ENCODE measurements at places on chromosomes 4 and X.

DNA sequence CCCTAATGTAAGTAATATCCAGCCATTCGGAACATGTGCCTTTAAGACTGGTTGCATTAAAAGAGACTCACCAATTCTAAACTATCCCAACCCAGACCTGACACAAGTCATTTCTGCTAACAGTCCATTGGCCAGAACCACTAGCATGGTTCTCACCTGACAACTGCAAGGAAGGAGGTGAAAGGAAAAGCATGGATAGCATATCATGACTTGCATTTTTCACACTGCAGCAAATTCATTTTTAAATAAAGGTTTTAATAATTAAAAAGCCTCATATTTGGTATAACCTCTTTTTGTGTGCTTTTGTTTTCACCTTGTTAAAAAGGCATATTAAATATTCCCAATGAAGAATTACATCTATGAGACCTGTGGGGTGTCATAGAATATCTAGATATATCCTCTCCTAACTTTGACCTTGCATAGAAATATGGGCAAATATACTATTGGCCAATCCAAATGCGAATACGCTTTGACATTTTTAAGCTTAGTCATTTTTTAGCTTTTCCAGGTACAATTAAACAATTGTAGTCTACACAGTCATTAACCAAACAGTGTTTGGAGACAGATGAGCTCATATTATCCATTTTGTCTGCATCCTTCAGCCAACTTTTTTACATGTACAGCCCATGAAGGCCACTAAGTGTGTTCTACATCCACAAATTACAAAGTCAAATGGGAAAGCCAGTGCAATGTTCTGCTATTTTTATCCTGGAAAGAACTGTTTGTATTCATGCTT lies 295.3 kb downstream of the PDGFC start:
- DNase-seq, result no peak

DNA sequence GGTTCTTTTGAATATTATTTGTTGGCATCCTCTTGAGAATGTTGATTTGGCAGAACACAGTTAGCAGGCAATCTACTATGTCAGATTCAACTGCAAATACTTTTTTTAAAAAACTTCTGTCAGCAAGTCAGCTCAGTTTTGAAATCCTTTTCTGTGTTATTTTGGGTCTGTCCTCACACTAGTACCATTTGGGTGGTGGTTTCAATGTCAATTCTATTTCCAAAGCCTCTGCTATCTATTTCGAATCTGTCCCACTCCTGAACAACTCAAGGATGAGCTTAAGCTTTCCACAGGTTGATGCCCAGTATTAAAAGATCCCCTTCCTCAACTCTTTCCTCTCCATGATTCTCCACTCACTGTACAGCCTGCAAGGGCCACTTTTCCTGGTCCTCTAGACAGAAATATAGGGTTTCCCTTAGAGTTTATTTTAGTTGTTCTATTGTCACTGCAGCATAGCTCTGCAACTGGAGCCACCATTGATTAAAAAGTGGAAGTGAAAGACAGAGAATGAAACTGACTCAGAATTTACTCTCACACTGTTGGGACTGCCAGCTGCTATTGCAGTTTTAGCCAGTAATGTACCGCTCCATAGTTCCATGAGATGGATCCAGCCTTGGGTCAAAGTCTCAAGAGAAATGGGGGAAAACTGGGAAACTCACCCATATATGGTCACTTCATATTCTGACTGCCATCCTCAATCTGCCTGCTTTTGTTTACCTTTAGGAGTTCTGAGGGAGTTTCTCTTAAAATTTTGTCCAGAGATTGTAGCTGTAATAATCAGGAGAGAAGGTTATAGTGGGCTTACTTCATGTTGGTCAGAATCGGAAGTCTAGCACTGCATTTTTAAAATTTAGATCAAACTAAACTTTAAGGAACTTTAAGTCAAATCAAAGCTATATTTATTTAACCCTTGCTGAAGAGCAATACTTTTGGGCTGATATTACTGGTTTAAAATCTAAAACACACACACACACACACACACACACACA lies 14.6 kb downstream of the HDX start:
- DNase-seq, result no peak

DNA sequence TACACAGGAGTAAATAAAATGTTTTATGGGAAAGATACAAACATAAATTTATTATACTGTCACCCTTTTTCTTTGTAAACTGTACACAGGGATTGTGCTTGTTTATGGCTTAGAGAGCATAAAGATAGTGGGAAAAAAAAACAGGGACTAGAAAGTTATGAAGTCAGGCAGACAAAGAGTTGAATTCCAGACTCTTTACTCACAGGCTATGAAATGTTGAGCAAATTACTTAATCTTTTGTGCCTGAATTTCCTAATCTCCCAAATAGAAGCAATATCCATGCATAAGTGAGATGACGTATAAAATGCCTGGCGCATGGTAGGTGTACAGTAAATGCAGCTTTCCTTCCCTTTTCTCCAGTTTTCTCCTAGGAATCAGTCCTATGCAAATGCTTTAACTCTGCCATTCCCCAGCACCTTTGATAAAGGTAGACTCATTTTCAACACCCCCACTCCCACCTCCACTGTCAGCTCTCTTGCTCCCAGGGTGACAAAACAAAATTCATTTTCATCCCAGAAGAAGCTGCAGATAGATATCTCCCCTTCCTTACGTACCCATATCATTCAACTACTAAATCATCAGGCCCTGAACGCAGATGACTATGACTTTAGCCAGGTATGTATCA lies 44.5 kb upstream of the BTC start:
- no peak for DNase-seq

GRCh38 chrX:7163146-7163677 lies 15.3 kb upstream of the PUDP start:
- no peak for DNase-seq

GRCh38 chr4:185868983-185869382 lies 57.0 kb upstream of the SORBS2 start:
- DNase-seq, result no peak

DNA sequence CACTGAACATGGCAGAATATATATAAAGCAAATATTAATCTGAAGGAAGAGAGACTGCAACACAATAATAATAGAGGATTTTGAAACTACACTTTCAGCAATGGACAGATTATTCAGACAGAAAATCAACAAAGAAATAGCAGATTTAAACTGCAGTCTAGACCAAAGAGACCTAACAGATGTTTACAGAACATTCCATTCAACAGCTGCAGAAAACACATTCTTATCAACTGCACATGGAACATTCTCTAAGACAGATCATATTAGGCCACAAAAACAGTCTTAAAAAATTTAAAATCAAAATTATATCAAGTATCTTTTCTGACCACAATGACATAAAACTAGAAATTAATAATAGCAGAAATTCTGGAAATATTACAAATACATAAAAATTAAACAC lies 27.1 kb downstream of the CENPE start:
- no peak for DNase-seq

GRCh38 chr4:40769266-40769665 lies 19.5 kb downstream of the NSUN7 start:
- no peak for DNase-seq

DNA sequence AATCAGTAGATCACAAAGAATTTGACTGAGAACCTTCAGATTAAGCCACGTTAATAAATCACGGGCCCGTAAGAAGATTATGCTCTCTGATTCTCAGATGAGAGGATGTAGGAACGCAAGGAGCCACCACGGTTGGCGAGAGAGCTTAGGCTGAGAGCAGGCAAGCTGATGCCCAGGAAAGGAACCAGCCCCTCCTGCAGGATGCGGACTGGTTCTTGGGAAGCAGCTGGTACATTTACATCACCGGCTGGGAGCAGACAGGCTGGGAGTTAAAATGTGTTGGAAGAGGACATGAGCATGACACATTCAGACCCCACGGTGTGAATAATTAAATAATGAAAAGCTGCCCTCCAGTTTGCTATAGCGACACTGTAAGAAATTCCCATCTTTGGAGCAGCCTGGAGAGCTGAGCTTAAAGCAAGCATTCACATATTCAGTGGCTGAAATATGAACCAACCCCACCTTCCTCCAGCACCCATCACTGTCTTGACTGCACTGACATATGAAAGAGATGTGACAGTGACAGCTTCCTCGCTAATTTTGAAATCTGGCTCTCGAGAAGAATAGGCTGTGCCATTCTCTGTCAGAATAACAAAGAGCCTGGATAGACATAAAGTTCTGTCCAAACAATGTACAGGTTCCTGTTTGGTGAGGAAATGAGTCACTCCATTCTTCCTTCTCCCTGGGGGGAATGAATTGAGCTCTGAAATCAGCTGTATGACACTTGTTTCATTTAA lies 33.1 kb downstream of the LNX1 start:
- no peak for DNase-seq

GRCh38 chrX:47030339-47030738 lies 47.9 kb upstream of the RGN start:
- no peak for DNase-seq

- no peak for DNase-seq
These were observed 17.3 kb downstream of the SUV39H1 start for GRCh38 chrX:48713847-48714246.

DNA sequence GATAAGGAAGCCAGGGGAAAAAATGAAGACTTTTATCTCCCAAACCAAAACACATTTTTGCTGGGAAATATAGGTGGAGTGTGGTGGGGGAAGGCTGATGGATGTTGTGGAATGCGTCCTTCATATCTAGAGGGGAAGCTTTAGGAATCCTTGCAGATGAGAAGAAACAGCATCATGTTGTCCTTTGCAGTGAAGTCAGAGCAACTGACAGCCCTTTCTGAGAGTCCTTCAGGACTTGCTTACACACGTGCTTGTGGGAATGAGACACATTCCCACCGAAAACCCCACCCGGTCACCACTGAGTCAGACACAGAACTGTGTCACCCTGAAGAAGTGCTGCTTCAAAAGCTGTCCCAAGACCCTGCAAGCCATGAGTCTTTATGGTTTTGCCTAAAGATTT lies 81.5 kb downstream of the SHROOM2 start:
- no peak for DNase-seq

DNA sequence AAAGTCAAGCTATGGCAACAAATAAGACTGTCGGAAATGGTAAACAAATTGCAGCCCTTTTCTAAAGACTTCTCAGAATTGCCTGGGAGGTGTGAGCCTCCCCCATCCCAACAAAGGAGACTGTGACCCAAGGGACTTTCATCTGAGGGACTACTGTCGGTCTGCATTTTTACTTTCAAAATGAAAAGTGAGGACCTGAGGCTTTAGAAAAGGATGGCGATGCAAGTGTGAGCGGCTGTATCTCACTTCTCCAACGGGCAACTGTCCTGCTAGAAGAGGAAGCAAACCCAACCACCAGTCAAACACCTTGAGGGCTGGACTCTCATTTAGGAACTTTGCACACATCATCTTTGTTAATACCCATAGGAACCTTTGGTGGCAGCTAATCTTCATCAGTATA lies 62.6 kb upstream of the CLNK start:
- DNase-seq, result no peak

DNA sequence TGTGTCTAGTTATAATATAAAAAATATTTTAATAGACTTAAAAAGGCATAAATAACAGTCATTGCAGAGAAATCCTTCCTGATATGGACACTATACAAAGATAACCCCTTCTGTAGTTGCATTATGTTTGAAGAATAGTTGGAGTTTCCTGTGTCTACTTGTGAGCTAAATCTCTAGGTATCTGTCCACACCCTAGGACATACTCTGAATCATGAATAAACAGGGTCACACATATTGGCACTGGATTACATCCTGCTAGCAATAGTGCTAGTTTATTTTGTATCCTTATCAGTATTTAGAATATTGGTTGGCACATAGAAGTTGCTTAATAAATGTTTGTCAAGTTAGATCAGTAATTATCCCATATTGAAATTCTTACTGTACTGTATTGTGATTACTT lies 173.9 kb downstream of the GRXCR1 start:
- no peak for DNase-seq

- no peak for DNase-seq
These were observed 22.3 kb upstream of the HERC3 start for GRCh38 chr4:88570001-88570400.

DNA sequence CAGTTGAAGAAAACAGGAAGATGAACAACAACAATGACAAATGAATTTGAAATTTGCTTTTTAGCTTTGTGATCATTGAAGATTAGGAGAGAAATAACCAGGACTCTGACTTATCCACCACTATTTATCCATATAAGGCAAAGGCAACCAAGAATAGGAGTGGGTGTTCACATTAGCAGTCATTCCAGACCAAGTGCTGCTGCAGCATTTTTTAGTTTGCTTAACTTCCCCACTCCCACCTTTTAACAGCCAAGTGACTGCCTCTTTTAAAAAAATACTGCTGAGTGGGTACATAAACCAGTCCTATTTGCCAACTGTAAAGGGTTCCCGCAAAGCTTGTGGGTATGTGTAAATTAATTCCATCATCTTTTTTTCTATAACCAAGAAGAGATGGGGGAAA lies 230.9 kb downstream of the IQCM start:
- no peak for DNase-seq

DNA sequence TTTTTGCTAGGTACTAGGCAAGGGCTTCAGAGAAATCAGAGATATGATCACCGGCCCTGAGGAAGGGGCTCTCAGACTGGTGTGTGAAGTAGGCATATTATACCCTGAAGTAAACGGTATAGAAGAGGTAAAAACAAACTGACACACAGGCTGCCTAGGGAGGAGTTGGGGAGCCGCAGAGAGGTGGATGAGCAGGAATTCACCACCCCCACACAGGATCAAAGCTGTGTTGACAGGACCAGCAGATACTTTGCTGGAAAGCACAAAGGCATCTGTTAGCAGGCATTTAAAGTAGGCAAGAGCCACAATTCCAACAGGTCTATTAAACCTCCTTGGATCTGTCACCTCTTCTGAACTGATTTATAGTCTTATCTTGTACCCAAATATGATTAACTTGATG lies 71.8 kb upstream of the GPR34 start:
- no peak for DNase-seq

GRCh38 chr4:153758688-153759406 lies 977 bp downstream of the RNF175 start:
- no peak for DNase-seq

DNA sequence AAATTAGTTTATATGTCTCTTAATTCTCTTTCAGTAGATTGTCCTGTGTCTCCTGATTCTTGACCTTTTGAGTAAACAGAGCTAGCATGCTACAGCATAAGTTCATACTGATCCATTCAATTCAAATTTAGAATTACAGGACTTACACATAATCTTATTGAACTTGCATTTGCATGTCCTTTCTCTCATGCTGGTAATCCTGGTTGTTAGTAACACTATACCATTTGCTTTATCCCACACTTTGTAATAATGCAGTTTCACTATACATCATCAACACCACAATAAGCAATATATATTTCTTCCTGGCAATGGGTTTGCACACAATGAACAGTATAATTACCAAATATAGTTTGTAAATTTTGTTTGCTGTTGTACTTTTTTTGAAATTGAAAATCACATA lies 937.2 kb upstream of the GRID2 start:
- DNase-seq, result no peak

- no peak for DNase-seq
These were observed 67.1 kb downstream of the DCLK2 start for GRCh38 chr4:150145090-150145945.

GRCh38 chr4:174210952-174211490 lies 72.4 kb downstream of the FBXO8 start:
- DNase-seq, result no peak

GRCh38 chr4:74320559-74321118 lies 12.4 kb downstream of the EPGN start:
- no peak for DNase-seq
